ENCODE measurements at places on chromosomes 6 and 20. TPM values are rescaled to one million over a fixed set of nuclear protein-coding genes. Genes with fewer than 3 reads are reported as not detected.

DNA sequence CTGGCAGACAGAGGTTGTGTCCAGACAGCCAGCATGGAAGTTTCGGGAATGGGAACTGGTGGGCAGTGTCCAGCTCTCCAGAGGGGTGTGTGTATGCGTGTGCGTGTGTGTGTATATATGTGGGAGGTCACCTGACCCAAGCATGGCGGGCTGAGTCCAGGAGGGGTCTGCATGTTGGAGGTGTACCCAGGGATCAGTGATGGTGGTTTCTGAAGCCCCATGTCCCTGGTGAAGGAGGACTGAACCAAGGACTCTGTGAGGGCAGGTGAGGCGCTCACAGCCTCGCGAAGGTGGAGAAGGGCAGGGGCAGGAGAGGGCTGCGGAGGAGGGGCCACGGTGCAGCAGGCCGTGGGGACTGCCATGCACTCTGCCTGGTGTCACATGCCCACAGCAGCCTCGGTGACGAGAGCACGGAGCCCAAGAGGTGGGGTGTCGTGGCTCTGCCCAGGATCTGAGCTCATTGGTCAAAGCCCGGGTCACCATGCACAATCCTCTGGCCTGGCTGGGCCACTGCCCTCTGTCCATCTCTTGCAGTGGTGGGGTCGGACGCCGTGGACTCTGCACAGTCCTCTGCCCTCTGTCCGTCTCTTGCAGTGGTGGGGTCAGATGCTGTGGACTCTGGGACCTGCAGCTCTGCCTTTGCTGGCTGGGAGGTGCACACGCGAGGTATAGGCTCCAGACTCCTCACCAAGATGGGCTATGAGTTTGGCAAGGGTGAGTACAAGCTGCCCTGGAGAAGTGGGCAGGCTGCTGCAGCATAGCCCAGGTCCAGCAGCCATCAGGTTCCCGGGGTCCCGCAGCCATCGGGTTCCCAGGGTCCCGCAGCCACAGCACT is 2.1 kb upstream of the LIME1 start:
- peak; percentile 14 for DNase-seq
- no peaks in the 10 kb centered on the region for H3K27me3 ChIP-seq
- H3K4me3 ChIP-seq, result no peak overlapping the region
- peaks cover 3% of the 10 kb centered on the region for H3K4me1 ChIP-seq
- H3K27ac ChIP-seq, result no peak overlapping the region

DNA sequence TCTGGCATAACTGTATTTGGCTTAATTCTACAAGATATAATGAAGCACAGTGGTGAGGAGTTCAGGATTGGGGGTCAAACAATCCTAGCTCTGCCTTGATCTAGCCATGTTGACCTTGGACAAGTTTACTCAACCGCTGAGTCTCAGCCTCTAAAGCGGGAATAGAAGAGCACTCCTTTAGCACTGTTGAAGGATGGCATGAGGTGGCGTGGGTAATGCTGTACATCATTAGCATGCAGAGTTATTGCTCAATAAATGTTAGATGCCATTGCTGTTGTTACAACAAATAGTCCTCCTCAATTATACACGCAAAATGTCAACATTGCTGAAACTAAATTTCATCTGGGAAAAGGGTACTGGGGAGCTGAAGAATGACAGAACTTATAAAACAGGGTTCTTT is 78.6 kb downstream of the KIF13A start:
- no peak overlapping the region for H3K27ac ChIP-seq
- no peaks in the 10 kb centered on the region for H3K36me3 ChIP-seq
- peaks cover 3% of the 10 kb centered on the region for H3K4me1 ChIP-seq
- H3K4me3 ChIP-seq, result no peak overlapping the region

GRCh38 chr6:45483021-45483420 is 105.3 kb upstream of the SUPT3H start:
- H3K27ac ChIP-seq, result no peak overlapping the region
- peaks cover 38% of the 10 kb centered on the region for H3K4me1 ChIP-seq
- no peak for DNase-seq
- no peaks in the 10 kb centered on the region for H3K36me3 ChIP-seq
- H3K4me3 ChIP-seq, result no peak overlapping the region

DNA sequence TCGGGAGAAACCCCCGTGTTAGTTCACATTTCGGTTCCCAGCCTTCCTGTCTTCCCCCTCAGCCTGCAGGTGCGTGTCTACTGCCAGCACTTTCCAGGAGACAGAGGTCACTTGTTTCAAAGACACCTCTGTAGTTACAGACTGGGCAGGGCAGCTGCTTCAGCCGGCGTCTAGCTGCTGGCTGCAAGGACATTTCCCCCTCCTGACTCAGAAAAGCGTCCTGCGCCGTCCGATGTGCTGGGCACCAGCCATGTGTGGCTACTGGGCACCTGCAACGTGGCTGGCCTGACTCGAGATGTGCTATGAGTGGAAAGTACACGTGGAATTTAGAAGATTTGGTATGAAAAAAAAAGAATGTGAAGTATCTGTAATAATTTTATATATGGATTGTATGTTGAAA is 37.6 kb downstream of the RRBP1 start:
- H3K4me3 ChIP-seq, result no peak overlapping the region
- H3K27ac ChIP-seq, result no peak overlapping the region
- no peaks in the 10 kb centered on the region for H3K27me3 ChIP-seq
- no peak for DNase-seq
- H3K36me3 ChIP-seq, result peaks cover 5% of the 10 kb centered on the region

DNA sequence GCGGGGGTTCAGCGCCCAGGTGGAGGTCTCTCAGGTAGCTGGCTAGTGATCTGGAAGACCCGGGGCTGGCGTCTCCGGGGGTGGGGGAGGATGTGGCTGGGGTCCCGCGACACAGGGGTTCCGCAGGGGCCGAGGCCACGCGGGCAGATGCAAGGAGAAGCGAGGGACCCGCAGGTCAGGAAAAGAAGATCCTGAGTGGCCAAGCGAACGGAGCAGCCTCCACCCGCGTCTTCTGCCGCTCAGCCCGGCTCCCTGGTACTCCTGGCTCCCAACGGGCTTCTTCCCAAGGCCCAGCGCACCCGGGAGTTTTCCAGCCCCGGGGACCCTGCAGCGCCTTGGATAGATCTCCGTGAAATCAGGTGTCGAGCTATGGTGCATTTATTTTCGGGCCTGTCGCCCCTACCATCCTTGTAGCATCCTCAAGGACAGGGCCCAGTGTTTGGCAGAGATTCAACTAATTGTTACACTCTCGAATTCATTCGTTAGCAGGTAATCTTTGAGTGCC is 682 bp upstream of the CHD6 start:
- H3K27ac ChIP-seq, result no peak overlapping the region
- H3K4me1 ChIP-seq, result peaks cover 15% of the 10 kb centered on the region
- no peaks in the 10 kb centered on the region for H3K27me3 ChIP-seq
- no peak for DNase-seq

GRCh38 chr6:163712981-163713380 is 298.5 kb downstream of the QKI start:
- no peaks in the 10 kb centered on the region for H3K27me3 ChIP-seq
- peaks cover 11% of the 10 kb centered on the region for H3K4me1 ChIP-seq
- H3K27ac ChIP-seq, result no peak overlapping the region
- no peak for DNase-seq
- H3K4me3 ChIP-seq, result no peak overlapping the region

DNA sequence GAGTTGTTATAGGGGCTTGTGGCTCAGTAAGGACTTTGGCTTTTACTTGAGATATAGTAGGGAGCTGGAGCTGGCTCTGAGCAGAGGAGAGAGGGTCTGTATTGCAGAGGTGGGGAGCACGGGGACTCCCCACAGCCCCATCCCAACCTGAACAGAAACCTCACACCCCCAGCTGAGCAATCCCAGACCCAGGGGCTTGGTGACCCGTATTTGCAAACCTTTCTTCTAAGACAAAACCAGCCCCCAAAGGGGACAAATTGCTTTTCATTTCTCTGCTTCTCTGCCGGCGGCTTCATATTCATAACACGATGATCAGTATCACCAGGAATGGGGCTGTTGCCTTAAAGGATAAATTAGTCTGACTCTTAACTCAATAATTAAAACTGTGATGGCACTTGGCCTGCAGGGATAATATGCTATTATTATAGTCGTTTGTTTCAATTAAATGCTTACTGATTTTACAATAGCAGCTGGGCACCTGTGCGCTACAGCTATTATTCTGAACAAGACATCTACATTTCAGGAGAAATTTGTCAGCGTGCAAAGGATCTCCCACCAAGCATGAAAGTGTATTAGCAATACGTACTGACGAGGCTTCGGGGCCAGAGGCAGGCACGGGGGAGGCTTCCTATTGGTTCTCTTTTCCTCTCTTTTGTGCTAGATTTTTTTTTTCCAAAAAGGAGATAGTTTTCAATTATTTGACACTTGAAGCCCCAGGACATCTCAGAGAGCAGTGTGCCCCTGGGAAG is 118.1 kb downstream of the TOX2 start:
- no peaks in the 10 kb centered on the region for H3K36me3 ChIP-seq
- H3K4me1 ChIP-seq, result peaks cover 52% of the 10 kb centered on the region
- no peak overlapping the region for H3K4me3 ChIP-seq
- DNase-seq, result no peak
- H3K27me3 ChIP-seq, result no peaks in the 10 kb centered on the region

DNA sequence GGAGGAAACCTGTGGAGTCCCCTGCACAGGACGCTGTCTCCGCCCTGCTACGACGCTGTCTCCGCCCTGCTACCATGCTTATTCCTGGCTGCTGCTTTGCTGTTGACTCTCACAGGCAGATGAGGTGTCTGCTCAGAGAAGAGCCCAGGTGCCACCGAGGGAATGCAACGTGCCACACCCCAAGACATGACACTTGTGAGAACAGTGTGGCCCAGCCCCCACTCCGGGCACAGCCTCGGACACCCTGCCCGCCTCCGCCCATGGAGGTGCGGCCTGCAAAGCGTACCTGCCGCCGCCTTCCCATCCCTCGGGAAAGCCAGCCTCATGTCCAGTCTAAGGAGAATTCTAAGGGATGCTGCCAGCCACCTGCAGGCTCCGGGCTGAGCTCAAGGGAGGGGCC is 15.6 kb upstream of the MRGBP start:
- no peaks in the 10 kb centered on the region for H3K36me3 ChIP-seq
- no peak overlapping the region for H3K4me3 ChIP-seq
- no peak overlapping the region for H3K27ac ChIP-seq
- peaks cover 18% of the 10 kb centered on the region for H3K4me1 ChIP-seq

DNA sequence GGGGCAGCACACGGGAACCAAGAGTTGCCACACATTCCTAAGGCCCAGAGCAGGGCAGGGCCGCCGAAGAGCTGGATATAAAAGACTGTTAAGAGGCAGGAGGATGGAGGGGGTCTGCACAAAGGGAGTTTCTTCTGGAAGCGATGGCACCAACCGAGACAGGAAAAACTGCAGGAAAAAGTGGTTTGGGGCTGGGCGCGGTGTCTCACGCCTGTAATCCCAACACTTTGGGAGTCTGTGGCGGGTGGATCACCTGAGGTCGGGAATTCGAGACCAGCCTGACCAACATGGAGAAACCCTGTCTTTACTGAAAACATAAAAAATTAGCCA is 41.8 kb downstream of the SSR1 start:
- no peak overlapping the region for H3K4me3 ChIP-seq
- DNase-seq, result no peak
- H3K36me3 ChIP-seq, result no peaks in the 10 kb centered on the region
- no peak overlapping the region for H3K27ac ChIP-seq
- no peaks in the 10 kb centered on the region for H3K27me3 ChIP-seq

DNA sequence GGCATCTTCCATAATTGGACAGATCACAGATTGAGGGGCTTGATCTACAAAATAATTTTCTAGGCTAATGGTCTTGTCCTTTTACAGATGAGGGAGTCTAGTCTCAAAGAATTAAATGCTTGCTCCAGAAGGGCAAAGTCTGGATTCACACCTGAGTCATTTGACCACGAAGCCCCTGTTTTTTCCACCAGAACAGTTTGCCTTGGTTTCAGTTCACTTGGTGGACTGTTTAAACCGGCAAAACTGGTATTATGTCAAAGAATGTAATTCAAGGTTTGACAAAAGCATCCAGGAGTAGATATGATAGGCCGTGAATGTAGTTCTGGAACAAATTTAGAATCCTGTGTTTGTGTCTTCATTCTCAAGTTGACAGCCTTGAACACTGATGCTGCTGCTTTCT is 3.3 kb downstream of the MYO6 start:
- no peak for DNase-seq
- H3K4me1 ChIP-seq, result no peaks in the 10 kb centered on the region
- no peaks in the 10 kb centered on the region for H3K27me3 ChIP-seq
- no peak overlapping the region for H3K4me3 ChIP-seq
- peaks cover 5% of the 10 kb centered on the region for H3K36me3 ChIP-seq
- no peak overlapping the region for H3K27ac ChIP-seq

- no peaks in the 10 kb centered on the region for H3K4me1 ChIP-seq
- peaks cover 8% of the 10 kb centered on the region for H3K36me3 ChIP-seq
- peak overlapping the region; percentile 99 for H3K27ac ChIP-seq
- H3K4me3 ChIP-seq, result peak overlapping the region; percentile 84
These were observed 75.9 kb downstream of the OR2B2 start for GRCh38 chr6:27836141-27836782.

GRCh38 chr20:61939691-61940360 is 125.9 kb downstream of the TAF4 start:
- H3K4me1 ChIP-seq, result no peaks in the 10 kb centered on the region
- no peak overlapping the region for H3K27ac ChIP-seq
- no peak for DNase-seq
- no peak overlapping the region for H3K4me3 ChIP-seq

- no peak for DNase-seq
- H3K36me3 ChIP-seq, result peaks cover 18% of the 10 kb centered on the region
- no peaks in the 10 kb centered on the region for H3K27me3 ChIP-seq
- H3K27ac ChIP-seq, result no peak overlapping the region
- no peaks in the 10 kb centered on the region for H3K4me1 ChIP-seq
- H3K4me3 ChIP-seq, result no peak overlapping the region
These were observed 1343.6 kb upstream of the CITED2 start for GRCh38 chr6:140718021-140718420.

GRCh38 chr20:19121916-19122315 is 90.5 kb upstream of the SLC24A3 start:
- no peak overlapping the region for H3K27ac ChIP-seq
- no peaks in the 10 kb centered on the region for H3K4me1 ChIP-seq
- no peak for DNase-seq
- H3K4me3 ChIP-seq, result no peak overlapping the region

The SAMD5 gene
- polyA plus RNA-seq, result not detected

The TLDC2 gene
- polyA plus RNA-seq, result 0.08 TPM

The CST4 gene
- not detected for polyA plus RNA-seq

The PRSS35 gene
- polyA plus RNA-seq, result 0.36 TPM

The MEP1A gene
- not detected for polyA plus RNA-seq

The MKKS gene
- 10.1 TPM for polyA plus RNA-seq
